ENCODE measurements at places on chromosomes 5 and 9.

GRCh38 chr5:1727571-1727970 lies 72.1 kb downstream of the MRPL36 start:
- DNase-seq = no peak

GRCh38 chr9:97943308-97943855 lies 5.4 kb upstream of the HEMGN start:
- no peak for DNase-seq

DNA sequence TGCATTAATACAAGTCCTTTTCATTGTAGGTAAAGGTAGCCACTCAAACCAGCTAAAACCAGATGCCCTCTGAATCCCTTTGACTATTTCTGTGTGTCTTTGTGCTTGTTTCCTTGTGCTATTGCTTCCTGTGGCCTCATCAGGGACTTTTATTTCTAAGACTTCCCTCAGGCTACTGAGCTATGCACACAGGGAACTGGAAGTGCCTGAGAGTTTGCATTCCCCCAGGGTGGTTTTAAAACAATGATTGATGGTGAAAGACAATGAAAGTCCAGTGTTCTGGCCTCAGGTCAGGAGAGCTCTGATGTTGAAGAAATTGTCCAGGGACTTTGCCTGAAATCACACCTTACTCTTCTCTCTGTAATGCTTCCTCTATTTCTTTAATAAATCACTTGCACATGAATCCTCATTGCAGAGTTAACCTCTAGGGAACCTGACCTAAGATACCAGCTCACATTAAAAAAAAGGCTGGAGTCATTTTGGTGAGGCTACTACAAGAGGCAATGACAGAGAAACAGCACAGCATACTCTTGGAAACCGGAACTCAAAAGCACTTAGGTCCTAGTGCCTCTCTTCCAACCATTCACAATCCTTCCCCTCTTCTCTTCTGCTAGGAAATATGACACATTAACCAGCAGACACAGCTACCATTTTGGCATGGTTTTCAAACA lies 158.1 kb upstream of the NREP start:
- DNase-seq = no peak

GRCh38 chr5:56910210-56910965 lies 992 bp downstream of the SETD9 start:
- DNase-seq = no peak

GRCh38 chr5:81922854-81923279 lies 49.0 kb upstream of the ATG10 start:
- no peak for DNase-seq

Data from SK-N-DZ (cell line).